ENCODE measurements at places on chromosomes 3 and 15.

DNA sequence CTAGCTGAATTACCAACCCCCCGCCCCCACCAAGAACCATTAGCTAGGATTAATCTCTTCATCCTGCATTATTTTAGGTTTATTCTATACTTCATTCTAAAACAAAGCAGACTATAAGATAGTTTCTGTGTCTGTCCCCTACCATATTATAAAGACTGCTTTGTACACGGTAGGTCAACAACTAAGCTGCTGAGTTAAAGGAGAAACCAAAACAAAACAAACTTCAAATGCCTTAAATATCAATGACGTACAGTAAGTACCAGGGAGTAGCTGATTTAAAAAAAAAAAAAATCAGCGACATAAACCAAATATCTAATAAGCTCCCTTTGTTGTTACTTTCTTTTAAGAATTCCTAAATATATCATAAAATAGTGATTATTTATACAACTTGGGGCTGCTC lies 7.8 kb upstream of the VGLL4 start:
- DNase-seq = no peak

- no peak for DNase-seq
Observed at GRCh38 chr3:13460341-13460736, 19.8 kb upstream of the HDAC11 start.

GRCh38 chr3:5195605-5196004 lies 8.1 kb downstream of the EDEM1 start:
- peak; percentile 66 for DNase-seq

DNA sequence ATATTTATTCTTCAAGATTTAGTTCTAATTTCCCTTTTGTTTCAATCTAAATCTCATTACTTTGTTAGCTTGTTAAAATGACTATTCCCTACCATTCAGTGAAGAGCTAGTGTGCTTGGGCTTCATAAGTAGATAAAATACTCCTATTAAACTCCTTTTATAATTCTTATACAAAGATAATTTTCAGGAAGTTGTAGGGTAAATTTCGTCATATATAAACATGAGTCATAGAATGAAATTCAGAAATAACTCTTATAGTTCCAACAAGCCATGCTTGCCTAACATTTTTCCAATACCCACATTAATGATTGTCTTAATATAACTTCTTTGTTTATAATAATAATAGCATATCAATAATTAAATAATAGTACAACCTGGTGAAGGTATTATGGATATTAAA lies 407.3 kb downstream of the NAALADL2 start:
- DNase-seq = no peak

DNA sequence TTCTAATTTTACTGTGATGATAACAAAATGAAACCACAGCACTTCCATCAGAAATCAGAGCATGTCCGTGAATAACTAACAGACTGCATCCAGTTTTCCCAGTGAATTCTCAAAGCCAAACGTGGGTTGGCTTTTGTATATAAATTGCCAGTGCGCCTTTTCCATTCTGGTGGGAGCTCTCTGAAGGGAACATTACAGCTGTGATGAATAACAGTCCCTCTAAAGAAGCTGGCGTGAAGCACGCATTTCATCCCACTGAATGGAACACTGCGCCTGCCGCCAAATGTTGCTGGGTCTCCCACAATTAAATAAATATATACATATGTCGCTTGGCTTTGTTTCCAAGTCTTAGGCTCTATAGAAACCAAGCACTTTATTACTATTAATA lies 113.0 kb upstream of the PFN2 start:
- no peak for DNase-seq

- DNase-seq = no peak
Observed at GRCh38 chr3:72210261-72210660, 425.3 kb upstream of the PROK2 start.

GRCh38 chr3:171822431-171823106 lies 12.3 kb upstream of the PLD1 start:
- no peak for DNase-seq

GRCh38 chr3:17639765-17640164 lies 102.7 kb downstream of the TBC1D5 start:
- no peak for DNase-seq

DNA sequence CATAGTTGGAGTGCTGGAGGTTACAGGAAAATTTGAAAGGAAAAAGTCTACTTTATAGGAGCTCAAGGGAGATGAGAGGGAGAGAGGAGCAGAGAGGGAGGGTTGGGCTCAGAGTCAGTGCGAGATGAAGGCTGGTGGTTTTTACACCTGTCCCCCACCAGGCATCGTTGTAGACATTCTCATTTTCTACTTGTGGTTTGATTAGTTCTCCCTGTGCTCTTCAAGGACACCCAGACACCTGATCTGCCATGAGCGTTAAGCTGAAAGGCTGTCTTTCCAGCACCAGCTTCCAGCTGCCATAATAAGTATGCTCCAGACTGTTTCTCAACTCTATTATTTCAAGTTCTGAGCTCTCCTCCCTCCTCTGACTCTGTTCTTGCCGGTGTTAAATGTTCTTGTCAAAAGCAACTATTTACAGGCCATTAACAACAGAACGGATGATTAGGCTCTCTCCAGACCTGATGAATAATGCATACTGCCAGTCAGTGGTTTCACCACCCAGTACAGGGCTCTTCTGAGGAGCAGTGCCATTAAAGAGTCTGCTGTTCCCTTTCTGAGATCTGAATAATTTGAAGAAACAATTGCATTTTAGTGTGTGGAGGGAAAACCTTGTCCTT lies 514.6 kb upstream of the MCTP2 start:
- no peak for DNase-seq

GRCh38 chr3:187267306-187267705 lies 24.2 kb downstream of the MASP1 start:
- no peak for DNase-seq

DNA sequence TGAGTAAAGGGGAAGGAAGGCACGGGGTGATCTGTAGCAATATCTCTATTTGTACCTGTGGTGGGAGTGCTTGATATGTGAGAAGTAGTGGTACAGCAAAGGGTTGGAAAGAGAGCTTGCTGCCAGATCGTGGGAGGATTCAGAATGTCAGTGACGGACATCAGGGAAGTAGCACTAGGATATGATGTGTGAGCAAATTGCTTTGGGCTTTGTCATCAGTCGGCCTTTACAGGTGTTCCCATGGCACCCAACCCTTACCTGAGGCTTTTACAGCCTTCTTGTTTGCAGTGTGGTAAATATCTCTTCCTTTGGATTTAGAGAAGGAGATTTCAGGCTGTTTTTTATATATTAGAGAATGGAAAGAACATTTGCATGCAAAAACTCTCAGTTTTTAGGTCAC lies 29.8 kb downstream of the IL1RAP start:
- DNase-seq = no peak

DNA sequence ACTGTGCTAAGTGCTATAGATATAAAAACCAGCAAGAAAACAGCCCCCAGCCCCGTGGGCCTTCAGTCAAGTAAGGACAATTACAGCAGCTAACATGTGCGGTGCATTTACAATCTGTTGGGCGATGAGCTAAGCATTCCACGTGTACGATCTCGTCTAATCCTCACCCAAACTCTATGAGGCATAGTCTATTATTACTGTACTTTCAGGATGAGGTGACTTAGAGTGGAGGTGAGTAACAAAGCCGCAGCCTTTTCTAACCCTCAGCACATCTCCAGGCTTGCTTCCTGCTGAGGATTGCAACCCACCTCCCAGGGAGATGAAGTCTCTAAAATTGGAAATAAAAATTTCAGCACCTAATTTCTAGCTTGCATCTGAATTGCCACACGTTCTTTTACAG lies 53.2 kb upstream of the MCF2L2 start:
- DNase-seq = peak; percentile 29

DNA sequence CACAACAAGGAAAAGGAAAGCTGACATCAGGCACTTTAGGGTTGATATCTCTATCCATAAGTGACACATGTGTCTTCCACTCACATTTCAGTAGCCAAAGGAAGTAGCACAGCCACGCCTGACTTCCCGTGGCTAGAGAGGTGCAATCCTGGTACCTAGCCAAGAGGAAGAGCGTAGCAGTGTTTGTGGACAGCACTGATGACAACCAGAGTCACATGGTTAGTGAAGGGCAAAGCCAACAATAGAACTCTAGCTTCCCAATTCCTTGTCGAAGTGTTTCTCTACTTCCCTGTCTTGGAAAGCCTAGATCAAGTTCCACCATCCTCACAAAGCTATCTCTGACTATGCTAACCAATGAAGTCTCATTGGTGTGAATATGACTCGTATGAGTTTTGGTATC lies 189.2 kb downstream of the RSL24D1 start:
- DNase-seq = no peak

GRCh38 chr3:49034650-49035049 lies 5.5 kb upstream of the IMPDH2 start:
- DNase-seq = no peak

DNA sequence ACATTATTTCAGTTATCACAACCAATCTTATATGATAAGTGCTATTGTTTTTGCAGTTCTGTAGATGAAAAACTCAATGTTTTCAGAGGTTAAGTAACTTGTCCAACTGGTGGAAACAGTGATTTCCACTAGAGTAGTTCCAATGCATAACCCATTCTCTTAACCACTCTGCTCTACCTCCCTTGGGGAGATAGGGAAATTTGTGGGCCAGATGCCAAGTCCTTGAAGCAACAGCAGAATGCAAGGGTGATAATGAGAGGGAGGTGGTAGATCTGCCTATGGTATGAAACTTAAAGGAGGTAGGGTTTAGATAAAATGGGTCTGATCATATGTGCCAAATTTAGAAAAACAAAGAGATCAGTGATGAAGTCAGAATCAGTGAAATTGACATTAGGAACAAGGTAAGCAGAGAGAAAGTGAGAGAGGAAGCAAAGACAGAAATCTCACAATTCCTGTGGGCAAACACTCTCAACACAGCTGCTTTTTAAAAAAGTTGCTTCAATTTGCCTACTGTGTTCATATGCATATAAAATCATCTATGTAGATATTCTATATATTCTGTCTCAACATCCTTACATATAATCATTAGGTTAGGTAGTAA lies 50.5 kb upstream of the UBP1 start:
- no peak for DNase-seq

- peak; percentile 33 for DNase-seq
Observed at GRCh38 chr15:76060118-76060989, 569 bp downstream of the TMEM266 start.

DNA sequence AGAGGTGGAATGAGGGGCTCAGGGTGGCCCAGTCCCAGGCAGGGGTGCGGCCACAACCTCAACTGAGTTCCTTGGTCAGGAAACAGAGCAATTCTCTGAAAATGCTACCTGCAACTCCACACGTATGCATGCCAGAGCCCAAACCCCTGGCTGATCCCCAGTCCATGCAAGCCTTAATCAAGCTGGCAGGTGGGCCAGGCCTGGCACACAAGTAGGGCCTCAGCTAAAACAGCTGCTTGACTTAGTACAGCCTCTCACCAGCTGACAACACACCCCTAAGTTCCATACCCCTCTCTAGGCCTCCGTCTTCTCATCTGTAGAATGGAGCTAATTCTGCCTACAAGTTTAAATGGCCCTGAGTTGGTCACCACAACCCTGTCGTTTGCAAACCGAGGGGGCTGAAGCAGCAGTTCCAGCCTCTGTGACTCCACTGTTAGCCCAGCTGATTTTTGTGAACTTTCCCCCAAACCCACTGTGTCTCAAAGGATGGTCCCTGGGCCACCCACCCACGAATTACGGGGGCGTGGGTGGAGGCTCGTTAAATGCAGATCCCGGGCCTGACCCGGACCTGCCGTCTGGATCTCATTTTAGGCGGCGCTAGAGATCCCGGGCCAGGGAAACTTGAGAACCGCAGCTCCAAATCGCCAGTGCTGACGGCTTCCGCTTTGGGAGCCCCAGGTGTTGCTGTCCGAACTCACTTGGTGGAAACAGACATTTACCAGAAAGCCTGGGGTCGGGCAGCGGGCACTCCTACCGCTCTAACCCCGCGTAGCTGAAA lies 927 bp downstream of the CHDH start:
- no peak for DNase-seq

- no peak for DNase-seq
Observed at GRCh38 chr3:143613226-143613625, 235.0 kb downstream of the SLC9A9 start.

- no peak for DNase-seq
Observed at GRCh38 chr3:445960-446359, 249.4 kb downstream of the CHL1 start.

DNA sequence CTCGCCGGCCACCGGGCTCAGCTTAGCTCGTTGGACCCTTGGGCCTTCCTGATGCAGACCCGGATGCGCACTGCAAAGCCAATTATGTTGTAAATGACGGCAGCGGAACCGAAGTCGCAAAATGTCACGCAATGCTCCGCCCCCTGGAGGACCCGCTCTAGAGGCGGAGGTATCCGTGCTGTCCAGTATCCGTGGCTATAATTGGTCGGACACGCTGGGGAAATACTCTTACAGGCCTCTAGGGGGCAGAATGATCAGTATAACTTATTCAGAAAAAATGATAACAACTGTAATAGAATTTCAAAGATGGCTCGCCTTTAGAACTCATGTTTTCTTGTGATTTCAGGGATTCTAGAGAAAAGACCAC lies at the start of gene PRR23B:
TSS of gene PRR23B (minus strand) at position 59 of the 367 bp plus-strand sequence. CDS start 265 bp downstream, outside the sequence.
- no peak for DNase-seq

DNA sequence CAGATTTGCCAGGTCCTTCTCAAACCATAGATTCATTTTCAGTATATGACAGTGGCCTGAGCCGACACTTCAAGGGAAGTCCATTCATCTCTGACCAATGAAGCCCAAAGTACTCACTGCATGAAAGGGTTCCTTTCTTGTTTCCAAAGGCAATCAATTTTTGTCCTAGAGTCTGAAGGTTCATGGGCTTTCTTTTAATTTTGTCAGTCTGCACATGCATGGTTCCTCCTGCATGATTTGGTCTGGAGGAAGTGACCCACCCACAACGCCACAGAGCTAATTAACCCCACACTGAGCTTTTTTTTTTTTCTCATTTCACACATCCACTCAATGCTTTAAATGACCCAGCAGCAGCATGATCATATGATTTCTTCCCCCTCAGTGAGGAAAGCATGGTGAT lies 216.4 kb downstream of the TIGIT start:
- no peak for DNase-seq

All from activated CD4-positive, alpha-beta T cell treated with anti-CD3 and anti-CD28 coated beads for 48 hours (primary cell).